ENCODE measurements at places on chromosomes 16 and 17.

DNA sequence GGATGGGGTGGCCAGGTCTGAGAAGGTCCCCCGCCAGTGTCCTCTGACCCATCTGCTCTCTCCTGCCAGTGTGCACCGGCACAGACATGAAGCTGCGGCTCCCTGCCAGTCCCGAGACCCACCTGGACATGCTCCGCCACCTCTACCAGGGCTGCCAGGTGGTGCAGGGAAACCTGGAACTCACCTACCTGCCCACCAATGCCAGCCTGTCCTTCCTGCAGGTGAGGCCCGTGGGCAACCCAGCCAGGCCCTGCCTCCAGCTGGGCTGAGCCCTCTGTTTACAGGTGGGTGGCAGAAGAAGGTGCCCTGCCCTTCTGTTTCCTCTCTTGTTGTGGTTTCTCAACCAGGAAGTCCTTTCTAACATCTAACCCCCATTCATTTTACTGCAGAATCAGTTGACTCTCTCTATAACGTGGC lies 7.1 kb downstream of the ERBB2 start:
- no peak for DNase-seq

GRCh38 chr17:82299452-82299851 lies 18.0 kb downstream of the CD7 start:
- no peak for DNase-seq

DNA sequence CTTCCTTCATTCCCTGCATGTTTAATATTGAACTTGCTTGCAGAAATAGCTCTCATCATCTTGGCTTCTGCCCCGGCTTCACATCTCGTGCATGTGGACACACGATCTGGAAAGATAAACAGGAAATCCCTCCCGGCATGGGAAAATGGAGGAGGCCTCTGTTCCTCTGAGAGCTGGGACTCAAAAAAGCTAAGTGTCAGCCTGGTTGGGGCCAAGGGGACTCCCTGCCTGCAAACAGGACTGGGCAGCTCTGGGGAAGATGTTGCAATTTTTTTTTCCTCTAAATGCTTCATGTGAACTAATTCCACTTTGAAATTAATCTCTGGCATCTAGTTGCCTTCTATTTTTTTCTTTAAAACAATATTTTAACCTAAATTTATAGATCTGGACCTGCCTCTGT lies 24.8 kb downstream of the ITPRIPL2 start:
- peak; percentile 51 for DNase-seq

GRCh38 chr16:30659507-30660423 lies 1.5 kb downstream of the FBRS start:
- DNase-seq: no peak

GRCh38 chr17:31806921-31807320 lies 52.1 kb downstream of the COPRS start:
- DNase-seq: no peak

DNA sequence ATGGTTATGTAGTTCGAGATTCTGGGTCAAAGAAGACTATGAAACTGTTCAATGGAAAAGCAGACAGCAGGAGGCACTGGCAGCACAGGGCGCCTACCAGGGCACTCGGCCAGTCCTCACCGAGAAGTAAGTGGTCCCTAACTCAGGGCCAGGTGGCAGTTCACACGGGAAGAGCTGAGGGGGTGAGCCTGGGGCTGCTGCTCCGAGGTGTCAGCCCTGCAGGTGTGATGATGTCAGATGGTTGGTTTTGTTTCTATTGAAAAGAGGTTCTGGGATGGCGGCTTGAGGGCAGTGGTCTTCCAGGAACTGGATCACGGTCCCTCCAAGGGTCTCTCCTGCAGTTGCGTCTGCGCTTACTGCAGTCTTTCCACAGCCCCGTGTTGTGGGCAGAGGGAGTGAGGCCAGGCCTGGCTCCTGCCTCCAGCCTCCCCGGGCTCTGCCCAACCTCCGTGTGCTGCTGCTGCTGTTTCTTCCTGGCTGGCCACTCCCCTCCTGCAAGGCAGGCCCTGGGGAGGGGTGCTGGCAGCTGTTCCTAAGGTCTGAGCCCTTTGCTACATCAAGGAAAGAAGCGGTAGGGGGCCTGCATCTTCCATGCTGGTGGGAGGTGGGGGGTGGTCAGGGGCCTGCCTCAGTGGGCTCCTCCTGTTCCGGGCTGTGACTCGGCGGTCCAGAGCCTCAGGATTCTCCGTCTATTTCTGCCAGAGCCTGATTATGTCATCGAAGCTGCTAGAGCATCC lies 22.6 kb downstream of the RNF213 start:
- DNase-seq: no peak

GRCh38 chr16:66798161-66798560 lies 3.2 kb downstream of the TERB1 start:
- DNase-seq: no peak

GRCh38 chr16:88504489-88505404 lies 51.7 kb downstream of the ZFPM1 start:
- peak; percentile 93 for DNase-seq

All from body of pancreas (tissue), 4 donors.